ENCODE measurements at places on chromosomes 13 and 19.

DNA sequence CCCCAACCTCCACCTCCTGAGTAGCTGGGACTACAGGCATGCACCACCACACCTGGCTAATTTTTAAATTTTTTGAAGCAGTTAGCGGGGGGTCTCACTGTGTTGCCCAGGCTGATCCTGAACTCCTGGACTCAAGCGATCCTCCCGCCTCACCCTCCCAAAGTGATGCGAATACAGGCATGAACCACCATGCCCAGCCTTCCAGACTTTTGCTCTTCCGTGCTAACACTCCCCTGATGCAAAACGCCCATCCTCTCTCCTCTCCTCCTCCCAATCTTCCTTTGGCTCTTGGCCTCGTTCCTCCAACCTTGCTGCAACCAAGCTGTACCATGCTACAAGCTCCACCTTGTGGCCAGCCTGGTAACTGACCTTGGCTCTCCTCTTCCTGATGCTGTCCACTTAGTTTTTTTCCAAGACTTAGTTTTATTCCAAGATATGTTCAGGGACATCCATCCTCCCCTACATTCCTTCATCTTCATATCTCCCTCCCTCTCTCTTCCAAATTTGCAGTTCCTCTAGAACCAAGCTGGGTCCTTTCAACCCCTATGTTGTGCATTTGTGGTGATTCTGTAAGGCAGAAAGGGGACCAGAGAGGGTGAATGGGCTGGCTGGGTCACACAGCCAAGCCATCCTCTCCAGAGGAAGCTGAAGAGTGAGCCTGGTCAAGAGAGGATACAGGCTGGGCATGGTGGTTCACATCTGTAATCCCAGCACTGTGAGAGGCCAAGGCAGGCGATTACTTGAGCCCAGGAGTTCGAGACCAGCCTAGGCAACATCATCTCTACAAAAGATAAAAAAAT lies 32.8 kb downstream of the TINCR start:
- DNase-seq, result peak; percentile 14

DNA sequence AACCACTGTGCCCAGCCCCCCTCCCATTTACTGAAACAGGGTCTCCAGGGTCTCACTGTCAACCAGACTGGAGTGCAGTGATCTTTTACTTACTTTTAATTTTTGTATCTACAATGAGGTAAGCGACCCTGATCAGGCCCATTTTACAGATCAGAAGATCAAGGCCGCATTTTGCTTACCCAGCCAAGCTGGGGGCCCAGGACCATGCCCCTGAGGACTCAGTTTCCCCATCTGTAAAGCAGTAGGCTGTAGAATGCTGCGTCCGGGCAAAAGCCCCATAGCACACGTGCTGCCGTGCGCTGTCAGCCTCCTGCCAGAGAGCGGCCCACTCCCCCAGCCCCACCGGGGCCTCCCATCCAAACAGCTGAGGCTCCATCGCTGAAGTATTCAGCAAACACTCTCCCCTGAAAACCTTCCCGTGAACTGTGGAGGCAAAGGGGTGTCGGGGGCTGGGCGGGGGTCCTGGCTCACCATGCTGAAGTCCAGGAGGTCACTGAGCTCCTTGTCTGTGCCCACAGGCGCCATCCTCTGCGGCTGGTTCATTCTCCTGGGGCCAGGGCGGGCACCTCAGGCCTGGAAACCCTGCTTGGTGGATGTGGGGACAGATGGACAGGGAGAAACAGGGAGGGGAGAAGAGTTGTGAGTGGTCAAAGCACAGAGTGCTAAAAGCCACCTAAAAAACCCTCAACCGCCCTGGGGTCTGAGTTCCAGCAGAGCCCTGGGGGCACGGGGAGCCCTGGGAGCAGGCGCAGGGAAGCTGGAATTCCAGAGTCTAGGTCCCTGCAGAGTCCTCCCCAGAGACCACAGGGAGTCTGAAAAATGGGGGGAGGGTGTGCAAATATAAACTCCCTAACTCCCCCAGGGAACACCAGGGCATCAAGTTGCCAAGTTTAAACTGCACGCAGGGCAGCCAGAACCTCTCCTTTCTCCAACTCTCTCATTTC lies 2.4 kb downstream of the TCF3 start:
- DNase-seq, result no peak

DNA sequence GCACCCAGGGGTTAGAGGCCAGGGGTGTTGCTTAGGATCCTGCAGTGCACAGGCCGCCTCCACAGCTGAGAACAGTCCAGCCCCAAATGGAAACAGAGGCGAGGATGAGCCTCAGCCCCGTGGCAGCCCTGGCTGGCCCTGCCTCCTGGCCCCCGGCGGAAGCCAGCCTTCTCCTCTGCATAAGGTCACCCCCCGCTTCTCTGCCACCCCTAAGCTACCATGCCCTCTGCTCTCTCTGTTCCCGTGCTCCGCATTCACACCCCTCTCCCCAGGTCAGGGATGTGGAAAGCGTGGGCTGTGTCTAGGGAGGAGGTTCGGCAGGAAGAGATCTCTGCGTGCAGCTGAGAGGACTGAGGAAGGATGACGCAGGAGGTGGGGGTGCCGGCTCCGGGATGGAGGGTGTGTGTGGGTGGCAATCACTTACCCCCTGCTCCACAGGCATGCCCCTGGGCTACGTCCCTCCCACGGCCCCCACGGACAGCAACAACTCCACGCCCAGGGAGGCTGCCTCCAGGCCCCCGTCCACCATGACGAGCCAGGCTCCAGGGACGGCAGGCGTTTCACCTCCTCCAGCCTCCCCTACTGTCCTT lies 6.0 kb downstream of the SSC5D start:
- DNase-seq, result no peak

GRCh38 chr13:37695200-37695599 lies 96.6 kb upstream of the POSTN start:
- no peak for DNase-seq

GRCh38 chr19:58562122-58563033 lies 4.0 kb upstream of the UBE2M start:
- DNase-seq, result no peak

DNA sequence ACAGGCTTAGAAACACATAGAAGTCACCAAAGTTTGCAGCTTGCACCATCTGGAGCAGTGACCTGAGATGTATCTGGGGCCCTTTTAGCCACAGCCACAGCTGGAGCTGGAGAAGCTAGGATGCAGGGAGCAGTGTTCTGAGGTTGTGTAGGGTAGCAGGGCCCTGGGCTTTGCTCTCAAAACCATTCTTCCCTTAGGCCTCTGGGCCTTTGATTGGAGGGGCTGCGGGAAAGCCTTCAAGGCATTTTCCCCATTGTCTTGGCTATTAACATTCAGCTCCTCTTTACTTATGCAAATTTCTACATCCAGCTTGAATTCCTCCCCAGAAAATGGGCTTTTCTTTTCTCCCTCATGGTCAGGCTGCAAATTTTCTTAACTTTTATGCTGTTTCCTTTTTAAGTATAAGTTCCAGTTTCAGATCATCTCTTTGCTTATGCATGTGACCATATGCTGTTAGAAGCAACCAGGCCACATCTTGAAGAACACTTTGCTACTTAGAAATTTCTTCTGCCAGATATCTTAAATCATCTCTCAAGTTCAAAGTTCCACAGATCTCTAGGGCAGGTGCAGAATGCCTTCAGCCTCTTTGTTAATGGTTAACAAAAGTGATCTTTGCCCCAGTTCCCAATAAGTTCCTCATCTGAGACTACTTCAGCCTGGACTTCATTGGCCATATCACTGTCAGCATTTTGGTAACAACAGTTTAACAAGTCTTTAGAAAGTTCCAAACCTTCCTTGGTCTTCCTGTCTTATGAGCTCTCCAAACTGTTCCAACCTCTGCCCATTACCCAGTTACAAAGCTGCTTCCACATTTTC lies 48.5 kb downstream of the NBEA start:
- DNase-seq, result no peak

GRCh38 chr13:42040730-42041010 lies 7.8 kb upstream of the DGKH start:
- no peak for DNase-seq

DNA sequence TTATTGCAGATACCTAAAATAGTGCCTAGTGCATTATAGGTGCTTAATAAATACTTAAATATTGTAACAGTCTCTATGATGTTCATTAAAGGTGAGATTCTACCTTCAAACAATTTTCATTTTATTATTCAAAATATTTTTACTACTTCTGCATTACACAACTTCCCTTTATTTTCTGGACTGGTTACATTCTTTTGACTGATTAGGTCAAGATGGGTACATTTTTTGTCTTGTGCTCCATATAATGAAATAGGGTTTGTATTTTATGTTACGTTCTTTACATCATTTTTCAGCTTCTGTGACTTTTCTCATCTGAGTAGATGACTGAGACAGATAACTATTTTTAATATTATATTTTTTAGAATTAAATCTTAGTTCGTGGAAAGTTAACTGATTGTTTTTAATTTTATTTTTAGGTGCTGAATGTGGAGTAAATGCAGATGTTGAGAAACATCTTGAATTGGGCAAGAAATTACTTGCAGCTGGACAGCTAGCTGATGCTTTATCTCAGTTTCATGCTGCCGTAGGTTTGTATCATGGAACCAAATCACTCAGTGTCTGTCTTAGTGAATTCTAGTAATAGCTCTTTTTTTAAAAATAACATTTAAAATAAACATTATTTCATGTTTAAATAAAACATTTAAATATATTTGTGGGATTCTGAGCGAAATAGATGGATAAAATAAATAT lies 32.0 kb downstream of the DNAJC3 start:
- DNase-seq, result no peak

DNA sequence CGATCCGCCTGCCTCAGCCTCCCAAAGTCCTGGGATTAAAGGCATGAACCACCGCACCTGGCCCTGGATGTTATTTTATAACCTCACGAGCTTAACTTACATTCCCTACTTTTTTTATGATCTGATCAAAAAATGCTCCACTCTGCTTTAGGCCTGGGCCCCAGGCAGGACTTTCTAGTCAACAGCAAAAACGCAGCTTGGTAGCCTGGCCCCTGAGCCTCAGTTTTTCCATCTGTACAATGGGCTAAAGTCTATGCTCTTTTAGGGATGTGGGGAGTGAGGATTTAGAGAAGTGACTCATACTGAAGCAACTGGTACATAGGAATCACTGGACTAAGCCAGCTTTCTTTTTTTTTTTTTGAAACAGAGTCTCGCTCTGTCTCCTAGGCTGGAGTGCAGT lies 11.9 kb upstream of the PIK3R2 start:
- no peak for DNase-seq

GRCh38 chr13:87667686-87668085 lies 3.5 kb upstream of the SLITRK5 start:
- DNase-seq, result no peak

GRCh38 chr13:32587811-32588170 lies 1.5 kb downstream of the PDS5B start:
- DNase-seq, result no peak

DNA sequence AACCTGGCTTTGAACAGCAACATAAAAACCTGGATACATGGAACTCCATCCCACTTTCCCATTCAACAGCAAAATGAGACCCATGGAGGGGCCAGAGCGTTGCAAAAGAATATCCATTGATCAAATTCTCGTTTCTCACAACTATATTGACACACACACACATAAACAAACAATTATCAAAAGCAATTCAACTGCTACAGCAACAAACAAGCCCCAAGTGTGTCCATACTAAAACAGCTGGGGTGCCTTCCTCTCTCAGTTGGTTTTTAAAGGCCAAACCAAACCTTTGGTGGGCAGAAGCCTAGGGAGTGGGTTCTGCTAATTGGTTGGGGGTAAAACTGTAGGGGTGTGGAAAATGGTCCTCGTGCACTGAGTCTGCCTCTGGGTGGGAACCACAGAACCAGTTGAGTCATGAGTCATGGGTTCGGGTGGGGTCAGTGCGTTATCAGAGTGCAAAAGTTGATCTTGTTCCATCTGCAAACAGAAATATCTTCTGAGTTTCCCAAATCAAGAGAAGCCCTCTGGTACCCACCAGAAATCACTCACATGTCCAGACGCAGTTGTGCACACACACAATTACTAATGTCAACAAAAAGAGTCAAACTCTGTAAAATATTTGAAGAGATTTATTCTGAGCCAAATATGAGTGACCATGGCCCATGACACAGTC lies 18.5 kb downstream of the GPR42 start:
- no peak for DNase-seq

GRCh38 chr13:107277911-107278310 lies 710.0 kb upstream of the ARGLU1 start:
- no peak for DNase-seq

DNA sequence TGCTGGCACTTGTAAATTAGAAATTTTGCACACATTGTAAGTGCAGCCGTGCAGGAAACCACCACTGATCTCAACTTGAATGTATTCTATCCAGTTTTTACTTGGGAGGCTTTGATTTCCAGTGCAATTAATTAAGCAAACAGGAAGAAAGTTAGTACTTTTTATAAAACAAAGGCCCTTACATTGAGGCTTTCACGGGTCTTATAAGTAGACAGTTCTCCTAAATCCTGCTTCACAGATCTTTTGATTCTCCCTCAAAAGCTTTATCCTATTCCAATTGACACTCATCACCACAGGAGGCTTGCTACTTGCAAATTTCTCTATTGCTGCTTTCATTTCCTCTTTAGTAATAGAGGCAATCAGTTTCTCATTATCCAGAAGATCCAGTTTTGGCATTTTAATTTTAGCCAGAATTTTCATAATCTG lies 90.1 kb downstream of the ERCC5 start:
- no peak for DNase-seq

DNA sequence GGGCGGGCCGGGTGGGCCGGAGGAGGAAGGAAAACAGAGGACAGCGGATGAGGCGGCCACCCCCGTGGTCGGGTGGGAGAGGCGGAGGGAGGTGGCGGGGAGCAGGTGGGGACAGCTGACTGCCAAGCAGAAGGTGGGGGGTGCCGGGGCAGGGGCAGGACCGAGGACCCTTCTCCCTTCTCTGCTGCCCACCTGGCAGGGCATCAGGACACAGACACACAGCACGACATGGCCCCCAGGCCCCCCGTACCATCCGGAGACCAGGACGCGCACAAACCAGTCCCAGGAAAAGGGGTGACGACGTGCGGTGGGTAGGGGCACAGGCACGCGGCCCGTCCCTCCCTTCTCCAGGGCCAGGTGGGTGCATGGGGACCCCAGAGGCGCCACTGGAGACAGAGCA lies 11.0 kb upstream of the CACTIN start:
- DNase-seq, result no peak

GRCh38 chr13:78659450-78659730 lies 435 bp upstream of the OBI1 start:
- DNase-seq, result no peak

DNA sequence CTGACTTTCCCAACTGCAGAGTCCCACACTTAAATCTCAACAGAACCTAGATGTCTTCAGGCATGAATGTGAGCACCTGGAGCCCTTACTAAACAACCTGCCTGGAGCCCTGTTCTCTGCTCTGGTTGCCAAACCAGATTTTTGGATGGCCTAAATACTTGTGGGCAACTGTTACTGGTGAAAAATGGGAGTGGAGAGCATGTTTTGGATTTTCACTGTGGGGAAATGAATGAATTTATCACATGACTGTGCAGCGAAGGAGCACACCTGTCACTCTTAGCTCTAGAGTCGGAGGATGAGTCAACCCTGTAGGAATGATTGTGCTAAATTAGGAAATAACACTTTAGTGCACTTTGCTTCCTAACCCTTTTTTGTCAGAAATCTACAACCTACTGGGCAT lies 30.3 kb downstream of the SHISA2 start:
- no peak for DNase-seq

DNA sequence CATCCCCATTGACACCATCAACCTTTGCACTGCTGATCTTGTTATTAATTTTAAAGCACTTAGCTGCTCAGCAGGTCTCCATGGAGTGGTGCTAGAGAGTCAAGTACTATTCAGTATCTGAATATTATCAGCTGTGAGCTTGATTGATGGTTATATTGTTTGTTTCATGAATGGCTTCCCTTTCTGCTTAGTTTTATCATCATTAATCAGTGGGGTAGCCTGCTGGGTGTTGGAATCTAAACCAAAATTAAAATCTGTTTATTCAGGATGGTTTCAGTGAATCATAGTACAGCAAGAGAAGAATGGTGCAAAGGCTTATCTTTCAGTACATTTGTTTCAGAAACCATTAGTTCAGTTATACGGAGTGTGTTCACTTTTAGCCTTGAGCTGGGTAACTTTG lies 42.5 kb upstream of the SCEL start:
- no peak for DNase-seq
